ENCODE measurements at places on chromosomes 4 and X.

GRCh38 chrX:150543230-150544155 lies 24.9 kb upstream of the MTM1 start:
- DNase-seq = no peak

- no peak for DNase-seq
These were observed 139.6 kb downstream of the SPRY1 start for GRCh38 chr4:123536225-123536624.

GRCh38 chr4:184250795-184251669 lies 33.4 kb upstream of the ENPP6 start:
- no peak for DNase-seq

DNA sequence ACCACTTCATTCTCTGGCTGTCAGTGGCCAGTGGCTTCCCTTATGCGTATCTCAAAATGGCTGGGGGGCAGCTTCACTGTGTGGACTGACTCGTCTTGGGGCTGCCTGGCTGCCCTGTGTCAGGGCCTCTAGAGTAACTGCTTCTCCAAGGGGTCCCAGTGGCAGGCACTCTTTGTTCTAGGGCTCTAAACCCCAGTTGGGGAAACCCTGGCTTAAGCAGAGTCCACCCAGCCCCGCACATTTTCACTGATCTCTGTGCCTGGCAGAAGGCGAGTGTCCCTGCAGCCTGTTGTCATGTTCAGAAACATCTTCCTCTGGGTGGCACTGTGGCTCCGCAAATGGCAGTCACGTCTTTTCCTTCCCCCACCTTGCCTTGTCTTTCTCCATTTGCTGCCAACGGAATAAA lies 59.7 kb downstream of the NBDY start:
- DNase-seq = no peak

GRCh38 chr4:127965803-127966175 lies 583 bp downstream of the ABHD18 start:
- DNase-seq = no peak

DNA sequence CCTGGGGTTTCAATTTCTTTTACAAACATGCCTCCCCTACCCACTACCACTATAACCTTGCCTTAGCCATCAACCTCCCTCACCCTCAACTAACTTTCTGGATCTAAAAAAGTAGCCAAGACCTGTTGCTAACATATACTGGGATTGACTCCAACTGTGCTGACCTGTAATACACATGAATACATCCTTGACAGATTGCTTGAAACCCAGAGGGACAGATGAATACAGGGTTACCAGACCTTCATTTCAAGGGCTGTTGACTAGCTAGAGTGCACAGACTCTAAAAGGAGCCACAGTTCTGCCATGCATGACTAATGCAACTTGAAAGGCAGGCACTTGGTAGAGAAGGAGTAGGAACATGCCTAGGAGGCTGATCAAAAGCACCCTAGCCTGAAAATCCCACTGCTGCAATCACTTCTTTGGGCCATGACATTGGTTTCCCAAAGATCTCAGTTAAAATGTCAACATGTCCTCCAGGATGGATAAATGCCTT lies 121.0 kb downstream of the PCDH19 start:
- DNase-seq = no peak

- DNase-seq = no peak
These were observed 76.8 kb downstream of the DCHS2 start for GRCh38 chr4:154414796-154415195.

DNA sequence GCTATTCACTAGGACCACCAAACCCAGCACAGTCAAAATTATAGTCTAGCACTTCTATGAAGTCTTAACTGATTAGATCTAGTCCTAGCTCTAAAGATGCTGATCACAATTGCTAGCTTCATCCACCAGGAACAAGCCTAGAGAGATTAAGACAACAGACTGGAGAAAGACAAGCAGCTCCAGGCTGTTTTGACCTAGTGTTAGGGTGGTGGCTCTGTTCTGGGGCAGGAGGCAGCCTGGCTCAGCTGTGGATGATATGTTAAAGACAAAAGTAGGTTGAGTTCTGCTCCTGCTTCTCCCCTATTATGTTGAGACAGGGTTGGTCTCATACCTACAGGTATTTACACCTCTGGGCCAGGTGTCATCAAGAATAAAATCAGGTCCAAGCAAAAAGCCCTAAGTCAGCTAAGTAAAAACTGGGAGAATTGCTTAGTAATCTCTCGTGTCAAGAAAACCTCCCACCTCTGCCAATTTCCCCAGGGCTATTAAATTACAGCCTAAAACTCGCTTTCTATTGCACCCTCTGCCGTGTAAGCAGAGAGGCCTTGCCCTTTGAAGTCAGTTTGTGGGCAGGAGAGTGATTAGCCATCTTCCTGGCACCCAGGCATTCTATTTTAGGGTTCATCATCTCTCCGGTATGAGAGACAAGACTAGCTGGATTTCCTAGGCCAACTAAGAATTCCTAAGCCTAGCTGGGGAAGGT lies 39.9 kb downstream of the RAB40AL start:
- DNase-seq = no peak

DNA sequence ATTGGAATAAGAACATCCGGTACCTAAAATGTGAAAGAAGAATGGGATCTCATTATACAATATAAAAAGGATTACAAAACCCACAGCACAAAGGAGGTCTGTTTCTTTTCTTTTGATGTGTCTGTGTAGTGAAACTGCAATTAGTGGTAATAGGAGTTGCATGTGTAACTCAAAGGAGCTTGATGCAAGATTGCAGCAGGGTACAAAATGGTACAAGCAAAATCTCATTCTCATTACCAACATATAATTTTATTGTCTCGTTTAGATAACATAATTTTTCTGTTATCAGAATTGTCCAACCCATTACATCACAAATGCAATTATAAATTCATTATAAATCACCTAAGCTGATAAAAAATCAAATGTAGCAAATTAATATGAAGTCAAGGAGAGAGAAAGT lies 47.1 kb upstream of the CCSER1 start:
- DNase-seq = no peak

DNA sequence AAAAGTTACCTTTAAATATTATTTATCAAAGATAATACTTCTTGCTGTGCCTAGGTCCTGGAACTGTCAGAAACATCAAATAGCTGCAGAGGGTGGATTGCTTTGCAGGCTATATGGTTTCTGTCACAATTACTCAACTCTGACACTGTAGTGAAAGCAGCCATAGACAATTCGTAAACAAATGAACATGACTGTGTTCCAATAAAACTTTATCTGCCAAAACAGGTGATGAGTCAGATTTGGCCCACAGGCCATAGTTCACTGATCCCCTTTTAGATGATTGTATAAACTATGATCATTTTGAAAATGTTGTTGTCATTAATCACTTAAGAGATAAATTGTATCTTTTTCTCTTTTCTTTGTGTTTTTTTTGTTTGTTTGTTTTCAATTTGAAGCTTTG lies 8.4 kb upstream of the MEPE start:
- DNase-seq = no peak

DNA sequence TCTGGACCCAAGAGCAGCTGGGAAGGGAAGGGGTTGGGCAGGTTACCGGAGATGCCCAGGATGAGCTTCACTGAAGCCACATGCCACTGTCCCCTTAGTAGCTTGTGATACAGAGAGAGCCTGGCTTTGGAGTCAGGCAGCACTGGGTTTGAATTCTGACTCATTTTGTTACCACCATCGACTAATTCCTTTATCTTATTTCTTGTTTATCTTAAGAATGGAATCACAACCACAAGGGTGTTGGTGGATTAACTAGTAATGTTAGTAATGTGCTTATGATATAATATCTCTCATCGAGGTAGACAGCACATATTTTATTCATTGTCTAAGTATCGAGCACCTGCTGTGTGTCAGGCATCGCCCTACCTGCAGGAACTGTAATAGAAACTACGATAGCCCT lies 17.7 kb upstream of the STX18 start:
- no peak for DNase-seq

DNA sequence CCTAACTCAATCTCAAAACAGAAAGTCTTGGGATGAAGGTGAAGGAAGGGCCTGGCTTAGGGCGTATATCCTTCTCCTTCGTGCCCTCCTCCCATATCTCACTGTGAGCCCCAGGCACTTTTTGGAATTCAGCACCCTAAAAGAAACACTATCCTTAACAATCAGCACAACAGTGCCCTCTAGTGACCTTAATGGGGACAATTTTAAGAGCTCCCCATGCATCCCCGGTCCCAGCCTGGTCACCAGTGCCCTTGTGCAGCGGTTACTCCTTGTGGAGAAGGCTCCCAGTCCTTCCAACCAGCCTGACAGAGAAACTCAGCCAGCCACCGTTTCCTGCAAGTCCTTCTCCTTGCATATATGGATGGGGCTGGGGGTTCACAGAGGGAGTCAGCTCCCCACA lies 4.2 kb downstream of the PAK3 start:
- no peak for DNase-seq

DNA sequence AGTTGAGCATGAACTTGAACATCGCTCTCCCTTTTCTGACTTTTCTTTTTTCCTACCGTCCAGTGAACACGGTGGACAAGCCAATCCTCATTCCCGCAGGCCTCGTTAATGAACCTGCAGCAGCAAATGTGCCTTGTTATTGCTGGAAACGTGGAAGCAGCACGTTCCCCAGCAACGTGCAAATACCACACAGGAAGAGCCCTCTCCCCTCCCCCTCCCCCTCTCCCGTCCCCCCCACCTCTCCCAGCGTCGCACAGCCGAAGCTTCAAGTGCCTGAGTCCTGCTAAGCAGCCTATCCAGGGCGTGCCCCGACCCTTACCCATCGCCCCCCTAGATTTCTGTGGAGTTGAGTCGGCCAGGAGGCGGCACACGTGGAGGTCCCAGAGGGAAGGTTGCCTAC lies 219.9 kb downstream of the BCOR start:
- no peak for DNase-seq

DNA sequence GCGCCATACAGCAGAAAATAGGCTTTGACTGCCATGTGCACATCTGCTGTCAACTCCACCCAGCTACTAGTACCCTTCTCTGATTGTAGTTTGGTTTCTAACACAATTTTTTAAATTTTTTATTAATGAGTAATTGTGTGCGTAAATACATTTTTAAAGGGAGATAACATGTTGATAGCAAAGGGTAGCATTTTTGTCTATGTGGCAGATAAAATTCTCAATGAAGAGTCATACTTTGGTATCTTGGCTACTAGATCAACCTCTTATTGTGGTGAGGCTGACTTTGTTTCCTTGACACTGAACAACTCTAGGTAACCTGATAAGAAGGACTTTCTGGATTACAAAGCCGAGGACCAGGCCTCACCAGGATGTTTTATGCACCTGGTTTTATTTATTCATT lies 9.5 kb downstream of the ADH4 start:
- DNase-seq = no peak

- peak; percentile 82 for DNase-seq
These were observed 4.8 kb downstream of the PDGFRA start for GRCh38 chr4:54233697-54234496.

GRCh38 chrX:71102292-71102691 lies 4.2 kb downstream of the CXorf65 start:
- no peak for DNase-seq

DNA sequence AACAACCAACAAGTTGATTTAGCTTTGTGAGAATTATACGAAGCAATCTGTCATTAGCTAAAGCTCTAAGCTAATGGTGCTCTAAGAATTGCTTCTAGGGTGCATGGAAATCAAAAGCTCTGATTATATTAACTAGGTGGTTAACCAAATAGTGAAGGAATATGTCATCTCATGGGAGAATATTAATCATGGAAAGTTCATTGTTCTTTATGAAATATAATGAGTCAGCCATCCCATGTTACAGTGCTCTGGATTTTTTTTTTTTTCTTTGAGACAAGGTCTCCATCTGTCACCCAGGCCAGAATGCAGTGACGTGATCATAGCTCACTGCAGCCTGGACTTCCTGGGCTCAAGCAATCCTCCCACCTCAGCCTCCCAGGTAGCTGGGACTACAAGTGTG lies 10.5 kb downstream of the DCAF8L2 start:
- no peak for DNase-seq

- DNase-seq = no peak
These were observed 6.3 kb downstream of the AREG start for GRCh38 chr4:74451214-74451661.

DNA sequence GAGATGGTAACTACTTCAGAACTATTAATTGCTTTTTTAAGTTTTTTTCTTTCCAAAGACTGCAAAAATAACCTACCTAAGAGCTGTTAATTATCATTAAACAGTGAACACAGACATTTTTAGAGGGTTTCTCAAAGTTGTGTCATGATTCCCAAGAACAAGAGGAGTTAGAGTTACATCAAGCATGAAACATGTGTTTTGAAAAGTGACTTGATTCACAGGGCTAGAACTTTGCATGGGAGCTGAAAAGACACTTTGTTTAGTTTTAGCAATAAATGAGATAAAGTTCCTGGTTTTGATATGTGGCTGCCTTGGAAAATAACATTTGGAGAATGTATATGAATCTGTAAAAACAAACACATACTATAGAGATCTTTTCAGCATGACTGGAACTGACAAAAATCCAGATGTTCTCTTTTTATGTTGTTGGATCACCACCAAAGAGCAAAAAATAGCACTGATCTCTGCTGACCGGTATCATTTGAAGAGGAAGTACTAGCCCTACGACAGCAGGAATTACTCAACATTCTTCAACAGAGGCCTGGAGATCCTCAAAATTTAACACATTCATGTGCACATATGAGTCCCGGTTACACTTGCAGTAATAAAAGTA lies 173.0 kb upstream of the PCDH18 start:
- DNase-seq = no peak

DNA sequence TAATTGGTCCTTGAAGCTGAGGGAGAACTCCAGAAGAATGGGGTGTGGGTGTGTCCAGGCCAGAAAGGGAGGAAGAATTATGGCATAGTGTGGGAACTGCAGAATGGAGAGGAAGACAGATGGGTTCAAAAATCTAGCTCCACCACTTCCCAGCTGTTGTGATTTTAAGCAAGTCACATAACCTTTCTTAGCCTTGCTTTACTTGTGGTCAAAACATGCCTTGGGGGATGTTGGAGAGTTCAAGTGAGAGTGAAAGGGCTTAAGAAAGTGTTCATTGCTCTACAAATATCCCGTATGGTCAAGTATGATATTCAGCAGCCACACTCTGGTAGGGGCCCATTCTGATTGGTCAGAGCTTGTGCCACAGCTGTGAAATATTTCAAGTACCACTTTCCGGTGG lies 15.0 kb upstream of the STARD8 start:
- no peak for DNase-seq

DNA sequence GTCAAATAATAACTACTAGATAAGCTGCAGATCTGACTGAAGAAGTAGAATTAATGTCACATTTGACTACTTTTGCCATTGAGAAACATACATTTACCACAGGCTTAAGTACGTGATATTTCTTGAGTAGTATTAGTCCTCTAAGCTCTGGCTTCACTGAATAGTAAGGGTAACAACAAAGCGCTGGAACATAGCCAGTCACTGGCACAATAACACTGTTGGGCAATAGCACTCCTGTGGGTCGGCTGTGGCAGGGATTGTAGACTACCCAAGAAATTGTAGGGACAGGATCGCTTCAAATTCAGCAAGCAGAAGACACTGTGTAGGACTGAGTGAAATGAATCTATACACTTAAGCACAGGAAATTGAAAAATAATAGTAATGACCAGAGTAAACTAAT lies 27.1 kb upstream of the IL15 start:
- DNase-seq = no peak

- DNase-seq = no peak
These were observed 447 bp downstream of the PDZD11 start for GRCh38 chrX:70289168-70289792.
